Stimulated activated naive CD8-positive, alpha-beta T cell treated with anti-CD3 and anti-CD28 coated beads, Interleukin-15, Interleukin-2, amounts not matched to agents 100 U/mL and 50 U/mL, for 24 hours (primary cell): ENCODE measurements at places on chromosomes 12 and 14.

GRCh38 chr14:99280066-99280731 lies 8.2 kb upstream of the BCL11B start:
- DNase-seq, result no peak

GRCh38 chr14:106840991-106841390 lies 1314.6 kb downstream of the TMEM121 start:
- DNase-seq, result no peak

DNA sequence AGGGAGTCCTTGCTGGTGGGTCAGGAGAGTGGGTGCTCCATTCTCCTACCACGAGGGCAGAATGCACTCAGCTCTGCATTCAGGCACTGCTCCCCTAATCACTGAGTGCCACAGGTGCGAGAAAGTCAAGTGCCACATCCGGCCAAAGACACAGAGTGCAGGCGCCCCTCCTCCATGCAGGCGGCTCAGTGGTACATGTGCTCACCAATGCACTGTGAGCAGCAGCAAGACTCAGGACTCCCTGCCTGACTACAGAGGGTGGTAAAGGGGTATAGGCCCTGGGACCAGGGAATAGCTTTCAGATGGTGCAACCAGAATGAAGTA lies 32.9 kb downstream of the ZFYVE21 start:
- peak; percentile 56 for DNase-seq

DNA sequence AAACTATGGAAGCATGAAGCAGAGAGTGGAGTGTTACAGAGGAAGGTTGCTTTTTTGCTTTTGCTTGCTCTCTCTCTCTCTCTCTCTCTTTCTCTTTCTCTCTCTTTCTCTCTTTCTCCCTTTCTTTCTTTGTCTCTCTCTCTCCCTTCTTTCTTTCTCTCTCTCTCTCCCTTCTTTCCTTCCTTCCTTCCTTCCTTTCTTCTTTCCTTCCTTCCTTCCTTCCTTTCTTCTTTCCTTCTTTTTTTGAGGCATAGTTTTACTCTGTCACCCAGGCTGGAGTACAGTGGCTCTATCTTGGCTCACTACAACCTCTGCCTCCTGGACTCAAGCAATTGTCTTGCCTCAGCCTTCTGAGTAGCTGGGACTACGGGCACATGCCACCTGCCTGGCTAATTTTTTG lies 7.6 kb downstream of the ARHGDIB start:
- DNase-seq, result no peak

DNA sequence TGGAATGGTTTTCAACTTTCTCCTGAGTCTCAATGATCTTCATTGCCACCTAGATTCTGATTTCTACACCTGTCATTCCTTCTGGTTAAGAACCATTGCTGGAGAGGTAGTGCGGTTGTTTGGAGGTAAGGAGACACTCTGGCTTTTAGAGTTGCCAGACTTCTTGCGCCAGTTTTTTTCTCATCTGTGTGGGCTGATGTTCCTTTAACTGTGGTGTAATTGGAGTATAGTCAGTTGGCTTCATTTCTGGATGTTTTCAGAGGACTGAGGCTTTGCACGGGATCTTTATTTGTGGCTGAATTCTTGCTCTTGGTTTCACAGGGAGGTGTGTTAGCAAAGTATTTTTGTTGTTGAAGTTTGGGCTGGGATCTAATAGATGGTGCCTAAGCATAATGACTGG lies 5.7 kb upstream of the CLEC4D start:
- no peak for DNase-seq

- peak; percentile 49 for DNase-seq
Measured at GRCh38 chr14:95507701-95508103, 8.7 kb downstream of the SYNE3 start.

DNA sequence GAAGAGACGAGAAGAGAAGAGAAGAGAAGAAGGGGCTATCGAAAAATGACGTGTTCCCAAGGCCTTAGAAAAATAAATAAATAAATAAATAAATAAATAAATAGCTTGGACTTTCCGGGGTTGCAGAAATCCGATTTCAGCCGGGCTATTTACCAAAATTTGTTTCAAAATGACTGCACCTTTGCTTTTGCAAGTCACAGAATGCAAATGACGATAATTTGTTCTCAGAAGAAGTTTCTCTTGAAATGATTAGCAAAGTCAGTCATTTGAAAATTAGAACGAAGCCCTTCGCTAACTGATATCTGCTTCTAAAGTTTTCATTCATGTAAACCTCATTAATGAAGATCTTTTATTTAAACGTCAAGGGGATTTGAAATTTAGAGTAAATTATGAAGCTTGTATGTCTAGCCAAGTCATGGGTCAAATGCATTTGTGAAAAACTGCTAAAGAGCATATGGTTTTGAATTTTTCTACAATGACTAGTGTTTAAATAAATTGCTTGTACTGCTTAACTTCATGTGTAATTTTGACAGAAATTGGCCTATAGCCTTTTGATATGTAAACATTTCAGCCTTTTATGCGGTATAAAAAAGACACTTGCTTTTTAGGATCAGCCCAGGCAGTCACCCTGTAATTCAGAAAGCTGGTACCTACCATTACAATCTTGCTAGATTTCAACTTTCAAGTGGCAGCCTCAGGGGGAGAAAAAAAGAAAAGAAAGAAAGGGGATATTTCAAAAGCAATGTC lies 4.6 kb upstream of the GSC start:
- DNase-seq, result no peak

DNA sequence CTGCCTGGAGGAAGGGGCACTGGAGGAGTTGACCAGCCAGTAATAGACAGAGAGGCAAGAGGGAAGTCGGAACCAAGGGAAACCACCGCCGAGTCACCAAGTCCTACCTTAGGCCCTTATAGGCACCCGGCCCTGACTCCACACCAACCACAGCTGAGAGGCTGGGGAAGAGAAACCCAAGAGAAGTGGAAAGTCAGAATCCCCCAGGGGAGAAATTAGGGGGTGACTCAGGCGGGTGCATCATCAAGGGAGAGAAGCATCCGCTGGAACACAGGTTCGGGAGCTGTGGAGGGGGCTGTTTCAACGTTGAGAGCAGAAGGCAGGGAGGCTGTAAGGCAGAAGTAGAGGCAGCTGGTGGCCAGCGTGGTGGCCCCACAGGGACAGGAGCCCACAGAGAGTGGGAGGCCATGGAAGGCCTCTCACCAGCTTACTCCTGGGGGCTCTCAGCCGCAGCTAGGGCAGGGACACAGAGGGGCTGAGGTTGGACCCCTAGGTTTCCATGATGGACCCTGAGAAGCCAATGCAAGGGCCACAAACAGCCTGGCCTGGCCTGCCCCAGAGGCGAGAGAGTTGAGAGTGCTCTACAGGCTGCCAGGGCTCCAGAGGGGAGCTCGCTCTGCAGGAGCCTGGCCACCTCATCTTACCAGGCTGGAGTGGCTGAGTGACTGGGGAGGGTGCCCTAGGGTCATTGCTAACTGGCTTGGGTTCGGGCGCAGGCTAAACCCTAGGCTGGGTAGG lies 1.4 kb upstream of the TRMT61A start:
- DNase-seq, result peak; percentile 73

DNA sequence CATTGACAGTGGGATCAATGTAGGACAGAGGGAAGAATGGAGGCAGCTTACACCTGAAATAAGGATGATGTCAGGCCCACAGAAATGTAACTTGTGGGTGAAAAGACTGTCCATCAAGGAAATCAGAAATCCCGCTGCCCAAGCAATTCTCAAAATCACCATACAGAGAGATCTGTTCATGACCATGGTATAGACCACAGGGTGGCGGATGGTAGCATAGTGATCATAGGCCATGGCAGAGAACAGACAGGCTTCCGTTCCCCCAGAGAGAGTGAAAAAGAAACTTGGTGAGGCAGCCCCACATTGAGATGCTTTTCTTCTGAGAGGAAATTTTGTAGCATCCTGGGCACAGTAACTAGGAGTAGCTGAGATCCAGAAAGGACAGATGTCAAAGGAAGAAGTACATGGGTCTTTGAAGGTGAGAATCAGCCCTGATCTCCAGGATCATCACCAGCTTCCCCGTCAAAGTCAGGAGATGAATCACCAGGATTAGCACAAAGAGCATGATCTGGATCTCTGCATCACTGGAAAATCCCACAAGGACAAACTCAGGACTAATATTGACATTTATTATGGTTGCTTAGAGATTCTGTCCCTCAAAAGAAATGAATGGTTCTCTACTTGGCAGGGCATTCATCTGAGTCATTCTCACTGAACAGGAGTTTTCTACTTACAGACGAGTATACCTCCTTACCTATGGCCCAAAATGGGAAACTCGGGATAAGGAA lies 5.5 kb upstream of the ZNF641 start:
- DNase-seq, result no peak

DNA sequence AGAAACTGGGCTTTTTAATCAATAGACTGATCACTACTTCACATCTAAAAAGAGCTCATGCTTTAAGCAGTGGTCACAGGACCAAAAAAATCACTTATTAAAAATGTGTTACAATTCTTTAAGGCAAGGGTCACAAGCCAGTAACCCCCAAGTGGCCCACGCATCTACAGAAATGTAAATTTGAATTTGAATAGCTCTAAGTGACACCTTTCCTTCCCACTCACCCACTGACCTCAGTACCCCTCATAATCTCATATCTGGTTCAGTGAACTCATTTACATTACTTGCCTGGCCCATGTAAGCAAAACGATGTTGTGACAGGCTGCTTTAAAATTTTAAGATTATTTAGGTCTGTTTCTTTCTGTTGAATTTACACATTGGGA lies 27.4 kb downstream of the NELL2 start:
- no peak for DNase-seq

DNA sequence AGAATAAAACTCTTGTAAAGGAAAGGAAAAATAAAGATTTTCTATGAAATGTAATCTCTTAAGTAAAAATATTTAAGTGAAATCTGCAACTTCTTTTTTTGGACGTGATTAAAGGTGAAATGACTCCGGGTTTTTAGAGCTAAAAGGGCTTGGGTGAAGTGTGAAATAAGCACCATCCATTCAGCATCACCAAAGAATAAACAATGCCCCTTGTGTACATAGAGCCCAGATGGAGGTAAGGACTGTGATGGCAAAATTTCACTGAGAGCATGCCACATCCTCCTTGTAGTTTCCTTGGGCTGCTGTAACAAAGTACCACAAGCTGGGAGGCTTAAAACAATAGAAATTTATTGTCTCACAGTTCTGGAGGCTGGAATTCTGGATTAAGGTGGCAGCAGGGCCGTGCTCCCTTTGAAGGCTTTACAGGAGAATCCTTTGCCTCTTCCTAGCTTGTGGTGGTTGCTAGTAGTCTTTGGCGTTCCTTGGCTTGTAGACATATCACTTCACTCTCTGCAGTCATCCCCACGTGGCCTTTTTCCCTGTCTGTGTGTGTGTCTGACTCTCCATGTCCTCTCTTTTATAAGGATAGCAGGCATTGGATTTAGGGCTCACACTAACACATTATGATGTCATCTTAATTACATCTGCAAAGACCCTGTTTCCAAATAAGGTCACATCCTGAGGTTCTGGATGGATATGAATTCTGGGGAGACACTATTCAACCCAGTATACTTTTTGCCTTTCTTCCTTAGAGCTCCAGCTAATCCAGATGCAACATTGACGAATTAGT lies 24.2 kb downstream of the ZNF664 start:
- no peak for DNase-seq

DNA sequence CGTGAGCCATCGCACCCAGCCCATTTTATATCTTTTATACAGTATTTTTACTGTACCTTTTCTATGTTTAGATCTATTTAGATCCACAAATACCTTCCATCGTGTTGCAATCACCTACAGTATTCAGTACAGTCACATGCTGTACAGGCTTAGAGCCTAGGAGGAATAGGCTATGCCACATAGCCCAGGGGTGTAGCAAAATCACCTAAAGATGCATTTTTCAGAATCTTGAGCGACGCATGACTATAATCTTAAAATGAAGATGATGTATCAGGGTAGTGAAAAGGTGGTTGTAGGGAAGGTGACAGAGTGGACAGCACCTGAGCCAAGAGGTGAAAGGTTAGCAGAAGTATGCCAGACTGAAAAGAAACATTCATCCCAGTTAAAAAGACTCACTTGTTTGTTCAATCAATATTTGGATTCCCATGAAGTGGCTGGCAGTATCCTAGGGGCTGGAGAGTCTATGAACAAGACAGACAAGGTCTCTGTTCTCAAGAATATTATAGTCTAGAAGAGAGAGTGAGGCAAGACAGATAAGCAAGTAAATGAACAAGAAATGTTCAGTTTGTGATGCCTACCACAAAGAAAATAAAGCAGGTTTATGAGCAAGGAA lies 3.6 kb downstream of the SPRING1 start:
- DNase-seq, result no peak

- DNase-seq, result no peak
Measured at GRCh38 chr12:29255042-29255441, 106.0 kb downstream of the FAR2 start.

DNA sequence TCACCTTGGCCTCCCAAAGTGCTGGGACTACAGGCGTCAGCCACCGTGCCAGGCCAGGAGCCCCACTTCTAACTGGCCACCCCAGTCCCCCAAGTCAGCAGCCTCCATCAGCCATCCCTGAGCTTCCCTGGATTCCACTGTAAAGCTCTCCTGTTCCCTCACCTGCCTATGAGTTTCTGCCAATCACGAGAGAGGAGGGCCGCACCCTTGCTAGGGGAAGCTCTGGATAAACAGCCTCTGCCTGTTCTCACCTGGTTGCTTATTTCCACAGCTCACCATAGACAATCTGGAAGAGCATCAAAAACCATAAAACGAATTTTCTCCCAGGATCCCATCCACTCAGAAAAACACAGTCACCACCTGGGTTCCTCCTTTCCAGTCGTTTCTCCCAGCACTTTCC lies 5.0 kb downstream of the CDCA4 start:
- DNase-seq, result no peak

DNA sequence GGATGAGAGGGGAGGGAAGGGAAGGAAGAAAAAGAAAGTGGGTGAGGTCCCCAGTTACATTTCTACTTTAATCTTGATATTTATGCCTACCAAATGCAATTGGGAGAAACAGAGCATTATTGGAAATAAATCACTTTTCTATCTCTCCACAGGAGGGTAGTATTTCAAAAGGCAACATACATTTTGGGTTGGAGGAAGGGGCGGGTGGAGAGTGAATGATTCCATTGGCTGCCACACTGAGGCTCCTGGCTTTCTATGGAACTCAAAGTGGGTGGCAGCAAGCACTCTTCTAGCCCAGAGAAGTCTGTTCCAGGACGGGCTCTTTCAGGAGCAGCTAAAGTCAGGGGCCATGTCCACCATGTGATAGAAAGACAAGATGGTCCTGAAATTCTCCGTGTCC lies 441.3 kb downstream of the DAD1 start:
- no peak for DNase-seq

DNA sequence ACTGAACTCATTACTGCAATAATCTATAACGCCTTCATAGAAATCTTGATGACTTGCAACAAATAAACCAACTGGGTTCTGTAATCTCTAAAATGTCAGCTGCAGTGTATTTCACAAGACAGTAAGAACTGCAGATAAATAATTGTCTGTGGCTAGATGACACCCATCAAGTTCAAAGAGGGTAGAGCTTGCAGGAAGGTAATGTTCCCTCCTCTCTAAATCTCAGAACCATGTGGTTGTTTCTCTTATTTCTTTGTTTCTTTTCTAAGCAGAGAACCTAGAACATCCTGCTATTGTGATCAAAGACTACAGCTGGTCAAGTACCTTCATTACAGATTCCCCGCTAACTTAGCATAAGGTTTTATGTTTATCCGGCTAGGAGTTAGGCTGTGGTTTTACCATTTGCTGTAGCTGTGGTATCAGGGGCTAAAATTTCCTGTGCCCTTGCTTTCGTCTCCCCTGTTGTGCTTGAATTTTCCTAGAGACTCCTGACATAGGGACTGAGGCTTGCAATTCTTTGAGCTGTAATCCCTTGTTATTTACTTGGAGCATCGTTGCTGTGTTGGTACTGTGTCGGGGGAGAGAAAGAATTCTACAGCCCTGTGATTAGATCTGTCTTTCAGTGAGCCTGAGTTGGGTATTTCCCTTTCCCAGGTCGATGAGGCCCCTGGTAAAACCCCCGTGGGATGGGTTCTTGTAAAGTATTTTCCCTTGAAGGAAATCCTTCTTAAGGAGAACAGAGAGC lies 253.1 kb upstream of the BTG1 start:
- peak; percentile 32 for DNase-seq

- DNase-seq, result no peak
Measured at GRCh38 chr12:109627633-109628032, 54.0 kb downstream of the MVK start.
